Transverse colon (tissue), 4 donors: ENCODE measurements at places on chromosomes 13 and 19. TPM values are rescaled to one million over a fixed set of nuclear protein-coding genes. Genes with fewer than 3 reads are reported as not detected.

CGB2 gene
- not detected for total RNA-seq

ADGRE3 gene
- not detected for total RNA-seq

KLK3 gene
- 66.9 TPM for total RNA-seq

TARM1 gene
- total RNA-seq: not detected

ZNF724 gene
- 4.2 TPM for total RNA-seq
